ENCODE measurements at places on chromosomes 13 and 19.
A peak's percentile ranks its signal among the peaks of the same experiment; 100 is the strongest.

GRCh38 chr13:46556418-46556779 lies 3.4 kb downstream of the LRCH1 start:
- no peak for DNase-seq

DNA sequence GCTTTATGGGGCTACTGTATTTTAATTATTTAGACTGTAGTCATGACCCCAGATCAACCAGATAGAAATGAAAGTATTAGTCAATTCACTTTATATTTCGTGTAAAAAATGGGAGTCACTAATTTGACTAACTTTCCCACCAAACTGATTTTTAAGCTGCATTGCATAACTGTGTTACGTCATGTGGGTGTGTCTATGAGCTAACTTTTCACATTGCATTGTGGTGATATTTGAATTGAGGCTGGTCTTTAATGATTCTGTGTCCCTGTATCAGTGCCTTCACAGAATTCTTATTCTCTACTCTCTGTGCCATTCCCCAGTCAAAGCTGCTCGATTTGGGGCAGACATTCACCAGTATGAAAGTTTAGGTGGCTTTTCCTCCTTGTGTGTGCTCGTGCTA lies 172.7 kb upstream of the MAB21L1 start:
- no peak for DNase-seq

DNA sequence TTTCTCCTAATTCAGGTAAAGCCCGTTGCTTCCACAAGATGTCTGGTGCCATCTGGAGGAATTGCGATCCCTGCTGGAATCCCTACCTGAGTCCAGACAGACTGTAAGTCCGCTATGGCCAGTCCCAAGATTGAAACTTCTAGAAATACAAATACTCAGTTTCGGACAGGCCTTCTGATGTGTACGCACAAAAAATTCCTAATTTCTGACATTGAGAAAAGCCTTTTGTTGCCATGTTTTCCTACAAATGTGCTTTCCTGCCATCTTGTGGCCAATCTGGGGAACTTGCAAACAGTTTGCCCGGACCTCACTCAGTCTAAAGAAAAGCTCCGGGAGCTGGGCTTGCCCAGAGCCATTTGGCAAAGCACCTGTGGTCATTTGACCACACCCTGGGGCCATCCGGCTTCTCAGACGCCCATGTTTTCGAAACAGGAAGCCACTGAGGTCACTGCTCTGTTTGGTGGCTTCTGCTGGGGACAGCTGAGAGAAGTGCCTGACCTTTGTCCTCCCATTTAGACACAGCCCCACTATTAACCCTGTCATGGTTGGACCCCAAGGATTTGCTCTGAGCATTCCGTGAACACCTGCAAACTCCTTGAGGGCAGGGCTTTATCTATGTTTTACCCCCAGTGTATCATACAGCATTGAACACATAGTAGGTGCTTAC lies 79.4 kb downstream of the SLC15A1 start:
- DNase-seq: peak; percentile 52

GRCh38 chr19:18846862-18847548 lies 15.2 kb downstream of the UPF1 start:
- DNase-seq: peak; percentile 54

DNA sequence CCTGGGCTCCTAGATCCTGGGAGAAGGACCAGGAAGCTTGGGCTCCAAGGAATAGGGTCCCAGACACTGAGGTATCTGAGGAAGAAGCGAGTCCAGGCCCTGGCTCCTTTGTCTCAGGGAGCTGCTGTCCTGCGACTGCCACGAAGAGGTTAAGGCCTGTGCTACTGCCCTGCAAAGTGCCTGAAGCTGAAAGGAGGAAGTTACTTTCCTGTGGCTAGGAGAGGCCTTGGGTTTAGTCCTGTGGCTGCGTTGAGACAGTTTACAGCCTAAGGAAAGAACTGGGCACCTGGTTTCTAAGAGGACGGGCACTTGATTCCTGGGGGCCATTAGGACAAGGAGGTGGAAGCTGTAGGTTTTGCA lies 2.8 kb downstream of the MYADM start:
- DNase-seq: no peak

- DNase-seq: no peak
Measured at GRCh38 chr13:21541980-21542379, 62.0 kb downstream of the MICU2 start.

Measured in AG09309 (cell line).